ELR (cell line): ENCODE measurements at places on chromosomes 3 and 15.

DNA sequence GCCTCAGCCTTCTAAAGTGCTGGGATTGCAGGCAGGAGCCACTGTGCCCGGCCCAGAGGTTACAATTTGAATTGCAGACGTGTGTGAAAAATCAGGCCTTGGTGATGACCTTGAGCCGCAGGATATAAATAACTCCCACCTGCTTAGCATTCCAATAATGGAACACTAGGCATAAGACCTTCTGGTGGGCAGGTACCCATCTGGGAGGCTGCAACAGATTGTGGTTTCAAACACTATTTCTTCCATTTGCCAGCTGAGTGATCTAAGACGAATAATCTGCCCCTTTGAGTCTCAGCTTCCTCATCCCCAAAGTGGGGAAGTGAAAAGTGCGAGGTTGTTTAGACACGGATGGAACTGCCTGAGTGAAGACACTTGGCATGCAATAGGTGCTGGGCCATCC is 47.7 kb upstream of the HERC1 start:
- no peak for DNase-seq

DNA sequence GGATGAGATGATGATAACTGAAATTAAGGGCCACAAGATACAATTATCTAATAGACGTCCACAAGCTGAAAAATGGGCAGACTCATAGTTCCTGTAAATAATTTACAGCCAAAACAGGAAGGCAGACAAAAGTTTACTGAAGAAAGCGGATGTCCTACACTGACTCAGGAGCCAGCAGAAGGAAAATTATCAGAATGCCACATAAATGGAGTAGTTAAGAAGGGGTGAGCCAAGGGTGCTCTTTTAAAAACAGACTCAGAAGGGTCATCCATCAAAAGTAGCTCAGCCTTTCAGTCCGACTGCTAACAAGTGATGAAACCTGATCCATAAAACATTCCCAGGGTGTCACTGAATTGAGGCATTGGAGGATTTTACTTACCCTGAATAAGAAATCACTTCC is 39.8 kb downstream of the TUSC7 start:
- DNase-seq = no peak

GRCh38 chr3:110324171-110324705 is 747.4 kb upstream of the NECTIN3 start:
- DNase-seq = no peak

GRCh38 chr15:57827021-57827420 is 120.5 kb downstream of the POLR2M start:
- peak; percentile 39 for DNase-seq

DNA sequence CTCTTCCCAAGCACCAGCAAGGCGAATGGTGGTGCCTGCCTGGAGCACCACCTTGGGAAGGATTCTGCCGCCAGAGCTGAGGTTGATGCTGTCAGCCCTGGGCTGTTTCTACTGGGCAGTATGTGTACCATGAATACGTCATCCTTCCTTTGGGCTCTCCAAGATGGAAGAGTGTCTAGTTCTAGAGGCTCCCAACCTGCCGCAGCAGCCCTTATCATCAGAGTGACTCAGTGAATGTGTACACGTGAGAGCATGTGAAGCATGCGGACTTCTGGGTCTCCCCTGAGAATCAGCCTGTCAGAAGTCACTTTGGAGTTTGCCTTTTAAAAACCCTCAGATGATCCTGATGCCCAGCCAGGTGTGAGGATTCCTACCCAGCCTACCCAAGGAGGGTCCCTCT is 20.9 kb downstream of the PLA2G4D start:
- DNase-seq = no peak

GRCh38 chr15:51585986-51586385 is 36.6 kb downstream of the DMXL2 start:
- no peak for DNase-seq

GRCh38 chr3:184289426-184289938 is 9.6 kb upstream of the PSMD2 start:
- DNase-seq = peak; percentile 71

- peak; percentile 11 for DNase-seq
Measured at GRCh38 chr3:185527364-185527763, 25.0 kb downstream of the LIPH start.

DNA sequence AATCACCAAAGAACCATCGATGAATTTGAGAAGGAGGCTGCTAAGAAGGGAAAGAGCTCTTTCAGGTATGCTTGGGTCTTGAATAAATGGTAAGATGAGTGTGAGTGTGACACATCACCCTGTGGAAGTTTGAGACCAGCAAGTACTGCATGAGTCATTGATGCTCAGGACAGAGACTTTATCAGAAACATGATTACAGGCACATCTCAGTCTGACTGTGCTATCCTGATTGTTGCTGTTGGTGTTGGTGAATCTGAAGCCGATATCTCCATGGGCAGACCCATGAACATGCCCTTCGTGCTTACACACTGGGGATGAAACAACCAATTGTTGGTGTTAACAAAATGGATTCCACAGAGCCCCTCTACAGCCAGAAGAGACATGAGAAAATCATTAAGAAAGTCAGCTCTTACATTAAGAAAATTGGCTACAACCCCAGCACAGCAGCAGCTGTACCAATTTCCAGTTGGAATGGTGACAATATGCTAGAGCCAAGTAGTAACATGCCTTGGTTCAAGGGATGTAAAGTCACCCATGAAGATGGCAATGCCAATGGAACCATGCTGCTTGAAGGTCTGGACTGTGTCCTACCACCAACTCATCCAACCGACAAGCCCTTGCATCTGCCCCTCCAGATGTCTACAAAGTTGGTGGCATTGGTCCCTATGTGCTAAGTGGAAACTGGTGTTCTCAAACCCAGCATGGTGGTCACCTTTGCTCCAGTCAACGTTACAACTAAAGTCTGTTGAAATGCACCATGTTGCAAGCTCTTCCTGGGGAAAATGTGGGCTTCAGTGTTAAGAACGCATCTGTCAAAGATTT is 20.5 kb downstream of the TM4SF4 start:
- peak; percentile 89 for DNase-seq

- DNase-seq = peak; percentile 60
Measured at GRCh38 chr15:80275961-80276360, 23.9 kb upstream of the CTXND1 start.

DNA sequence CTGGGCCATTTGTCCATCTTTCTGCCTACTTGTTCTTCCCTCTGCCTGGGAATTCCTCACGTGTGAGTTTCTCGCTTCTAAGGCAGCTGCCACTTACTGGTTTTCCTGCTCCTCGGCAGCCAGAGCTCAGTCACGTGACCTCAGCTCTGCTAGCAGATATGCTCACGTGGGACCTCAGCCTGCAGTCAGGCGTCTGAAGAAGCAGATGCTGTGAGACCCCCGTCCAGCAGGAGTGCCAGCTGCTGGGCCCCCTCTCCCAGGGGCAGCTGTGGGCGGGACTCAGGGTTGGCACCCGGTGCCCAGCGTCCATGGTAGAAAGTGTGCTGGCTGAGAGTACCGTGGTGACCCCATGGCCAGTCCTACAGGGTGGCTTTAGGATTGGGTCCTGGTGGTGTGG is 161.3 kb upstream of the TLE3 start:
- peak; percentile 44 for DNase-seq

GRCh38 chr3:31285833-31286486 is 246.8 kb upstream of the STT3B start:
- no peak for DNase-seq

DNA sequence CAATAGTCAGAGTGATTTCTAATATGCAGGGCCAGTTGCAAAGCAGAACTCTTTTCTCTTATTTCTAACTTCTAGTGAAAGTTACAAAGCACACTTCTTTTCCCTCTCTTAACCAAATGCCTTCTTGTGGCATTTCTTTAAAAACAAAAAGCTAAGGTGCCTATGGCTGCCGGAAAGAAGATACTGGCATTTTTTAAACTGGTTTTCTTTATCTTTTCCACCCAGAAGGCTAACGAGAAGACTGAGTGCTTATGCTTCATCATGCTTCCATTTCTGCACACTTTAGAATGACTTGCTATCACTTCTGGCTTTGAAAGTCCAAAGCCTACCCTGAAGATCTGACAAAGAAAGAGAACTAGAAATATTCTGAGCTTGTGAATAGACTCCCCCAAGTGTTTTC is 141.3 kb downstream of the P2RY1 start:
- DNase-seq = no peak

- DNase-seq = no peak
Measured at GRCh38 chr3:126316501-126316939, 40.7 kb downstream of the KLF15 start.

GRCh38 chr15:85457392-85457968 is 77.1 kb downstream of the AKAP13 start:
- peak; percentile 12 for DNase-seq

DNA sequence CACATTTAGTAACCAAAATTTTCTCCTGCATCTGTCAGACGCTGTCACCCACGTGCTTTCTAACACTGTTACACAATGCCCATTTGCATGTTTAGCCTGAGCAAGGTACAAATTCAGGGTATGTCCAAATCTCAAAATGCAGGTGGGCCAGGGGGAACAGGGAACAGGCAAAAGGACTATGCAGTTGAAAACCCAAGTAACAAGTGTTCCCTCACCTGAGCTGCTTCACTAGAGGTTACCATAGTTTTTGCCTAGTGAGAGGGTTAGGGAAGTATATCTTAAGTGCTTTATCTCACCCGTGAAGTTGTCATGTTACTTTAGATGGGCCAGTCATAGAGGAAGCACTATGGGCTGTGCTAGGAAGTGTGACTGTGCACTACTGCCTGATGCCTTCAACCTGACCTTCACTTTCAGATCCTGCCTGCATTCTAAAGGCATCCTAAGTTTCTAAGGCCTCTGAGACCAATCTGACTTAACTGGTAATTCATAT is 6.0 kb upstream of the TMEM87A start:
- DNase-seq = no peak

- no peak for DNase-seq
Measured at GRCh38 chr3:81435050-81435449, 326.4 kb downstream of the GBE1 start.
